ENCODE measurements at places on chromosomes 2 and 18. TPM values are rescaled to one million over a fixed set of nuclear protein-coding genes. Genes with fewer than 3 reads are reported as not detected.
A peak's percentile ranks its signal among the peaks of the same experiment; 100 is the strongest.

The PLEKHH2 gene
- 2.2 TPM for total RNA-seq

GRCh38 chr18:46261799-46262198 lies 157.6 kb downstream of the HAUS1 start:
- DNase-seq = no peak

DNA sequence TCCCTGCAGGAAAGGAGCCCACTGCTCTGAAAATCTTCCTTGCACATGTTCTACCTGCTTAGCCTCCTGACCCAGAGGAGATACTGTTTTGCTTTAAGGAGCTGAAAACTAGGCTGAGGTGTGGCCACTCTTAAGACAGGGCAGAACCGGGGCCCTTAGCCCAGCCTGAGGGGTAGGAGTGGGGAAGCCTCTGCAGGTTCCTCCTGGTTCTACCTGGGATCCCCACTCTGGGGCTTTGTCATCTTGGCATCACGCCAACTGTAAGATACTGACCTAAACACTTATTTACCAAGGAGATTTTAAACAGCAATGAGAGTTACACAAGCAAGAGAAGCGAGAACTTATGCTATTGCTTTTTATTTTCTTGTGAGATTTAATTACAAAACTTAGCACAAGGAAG lies 86.9 kb downstream of the KCTD1 start:
- DNase-seq = no peak

DNA sequence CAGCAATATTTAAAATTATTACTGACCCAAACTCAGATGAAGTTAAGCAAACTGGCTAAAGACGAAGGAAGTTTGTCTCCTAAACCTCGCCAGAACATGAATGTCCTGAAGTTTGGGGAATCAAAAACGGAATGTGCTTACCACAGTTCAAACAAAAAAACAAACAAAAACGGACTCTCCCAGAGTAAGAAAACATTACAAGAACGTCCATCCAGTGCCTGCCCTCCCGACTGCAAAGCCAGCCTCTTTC lies 1.1 kb downstream of the KANSL1L start:
- no peak for DNase-seq

DNA sequence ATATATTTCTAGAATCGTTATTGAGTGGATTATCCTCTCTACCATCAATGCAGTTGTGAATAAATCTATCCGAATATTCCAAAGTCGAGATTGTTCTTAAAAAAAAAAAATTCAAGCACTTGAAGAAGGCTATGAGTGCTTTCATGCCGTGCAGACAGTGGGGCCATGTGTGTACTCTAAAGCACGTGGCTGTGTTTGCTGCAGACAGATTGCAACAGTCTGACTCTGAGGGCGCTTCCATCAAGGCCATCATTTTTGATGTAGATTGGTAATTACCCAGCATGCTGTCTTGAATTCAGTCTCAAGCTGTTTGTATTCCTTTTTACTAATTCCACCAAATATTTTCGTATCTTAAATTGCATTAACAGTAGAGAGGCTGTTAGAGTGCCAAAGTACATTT lies 325.9 kb upstream of the LINC00305 start:
- DNase-seq = peak; percentile 7

DNA sequence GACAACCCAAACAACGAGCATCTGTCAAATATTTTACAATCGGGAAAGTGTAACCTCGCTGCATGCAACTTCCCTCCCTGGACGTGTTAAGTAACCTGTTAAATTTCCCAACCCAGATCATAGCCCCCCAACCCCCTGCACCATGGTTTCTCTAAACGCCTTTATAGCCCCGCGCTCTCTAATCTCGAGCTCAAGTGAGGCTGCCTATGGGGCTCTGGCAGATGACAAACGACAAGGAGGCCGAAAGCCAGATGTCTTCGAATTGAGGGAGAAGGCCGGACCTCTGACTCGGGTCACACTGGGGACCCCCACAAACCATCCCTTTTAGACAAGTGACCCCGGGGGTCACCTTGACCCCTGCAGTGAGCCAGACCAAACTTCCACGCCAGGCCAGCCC lies 526 bp downstream of the COX7A2L start:
- no peak for DNase-seq
